CD4-positive, alpha-beta T cell treated with Interferon gamma for 1 hour (primary cell): ENCODE measurements at places on chromosomes 11 and 22.
A peak's percentile ranks its signal among the peaks of the same experiment; 100 is the strongest.

GRCh38 chr22:19598054-19598855 lies 74.0 kb upstream of the CLDN5 start:
- DNase-seq: no peak

DNA sequence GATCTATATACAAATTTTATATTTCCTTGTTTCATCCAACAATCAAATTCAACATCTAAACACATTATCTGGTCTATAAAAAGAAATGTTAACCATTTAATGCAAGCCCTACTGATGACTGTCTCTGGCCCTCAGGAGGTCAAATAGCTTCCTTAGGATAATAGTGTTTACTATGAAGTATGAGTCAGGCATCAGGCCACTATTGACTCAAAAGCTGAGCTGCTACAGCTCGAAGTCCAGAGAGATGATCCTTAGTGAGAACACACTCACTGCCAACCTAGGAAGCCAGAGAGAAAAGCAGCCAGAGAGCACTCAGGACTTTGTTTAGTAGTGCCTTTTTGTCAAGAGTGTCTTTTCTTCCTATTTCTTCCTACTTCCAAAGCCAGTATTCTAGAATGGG lies 171.8 kb downstream of the SOX6 start:
- no peak for DNase-seq

DNA sequence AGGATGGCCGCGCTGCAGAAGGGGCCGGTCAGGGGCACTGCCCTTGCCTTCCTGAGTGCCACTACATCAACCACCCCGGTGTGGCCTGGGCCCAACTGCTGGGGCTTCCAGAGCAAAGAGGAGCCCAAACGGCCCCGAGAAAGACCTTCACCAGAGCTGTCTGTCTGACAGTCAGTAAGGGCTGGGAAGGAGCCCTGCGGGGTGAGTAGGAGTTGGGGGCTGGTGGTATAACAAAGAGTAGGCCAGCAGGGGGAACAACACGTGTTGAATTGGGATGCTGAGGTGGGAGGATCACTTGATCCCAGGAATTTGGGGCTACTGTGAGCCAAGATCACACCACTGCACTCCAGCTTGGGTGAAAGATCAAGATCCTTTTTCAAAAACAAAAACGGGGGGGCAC lies 3.9 kb downstream of the GSTT4 start:
- no peak for DNase-seq

DNA sequence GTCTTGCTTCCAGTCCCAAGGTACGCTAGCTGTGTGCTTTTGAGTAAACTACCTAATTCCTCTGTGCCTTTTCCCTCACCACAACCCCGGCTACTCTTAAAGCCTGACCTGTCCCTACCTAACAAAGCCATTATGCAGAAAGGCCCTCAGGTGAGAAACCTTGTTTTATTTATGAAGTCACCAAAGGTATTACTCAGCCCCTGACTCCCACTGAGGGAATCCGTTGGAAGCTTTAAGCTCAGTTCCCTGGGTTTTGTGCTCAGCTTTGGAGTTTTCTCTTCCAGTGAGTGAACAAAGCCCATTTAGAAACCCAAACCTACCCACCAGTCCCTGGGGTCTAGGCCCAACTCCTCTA lies 90.9 kb downstream of the APIP start:
- no peak for DNase-seq

GRCh38 chr11:1899090-1899489 lies 7.4 kb upstream of the PRR33 start:
- no peak for DNase-seq

DNA sequence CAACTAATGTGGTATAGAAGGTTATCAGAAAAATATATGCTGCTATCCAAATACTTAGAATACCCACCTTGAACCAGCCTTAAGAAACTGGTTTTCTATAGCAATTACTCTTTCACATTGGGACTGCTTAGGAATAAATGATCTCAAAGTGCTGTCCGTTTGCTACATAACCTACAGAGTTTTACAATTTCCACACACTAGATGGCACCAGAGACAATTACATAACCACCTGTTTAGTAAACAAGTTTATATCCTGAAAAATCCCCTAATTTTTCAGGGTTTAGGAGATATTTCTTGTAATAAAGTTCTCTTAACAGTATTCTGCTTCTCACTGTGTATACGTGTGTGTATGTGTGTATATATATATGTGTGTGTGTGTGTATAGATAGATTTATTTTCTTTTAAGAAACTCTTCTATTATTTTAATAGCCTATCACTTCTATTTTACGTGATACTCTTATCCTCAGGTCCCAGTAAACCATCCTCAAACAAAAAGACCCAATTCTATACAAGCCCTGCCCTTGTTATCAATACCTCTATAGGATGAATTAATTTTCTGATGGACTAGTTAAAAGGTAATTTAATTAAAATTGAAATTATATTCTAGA lies 6.7 kb upstream of the OR5I1 start:
- DNase-seq: no peak

GRCh38 chr11:65290448-65291165 lies 24.1 kb upstream of the CDC42EP2 start:
- DNase-seq: peak; percentile 79

DNA sequence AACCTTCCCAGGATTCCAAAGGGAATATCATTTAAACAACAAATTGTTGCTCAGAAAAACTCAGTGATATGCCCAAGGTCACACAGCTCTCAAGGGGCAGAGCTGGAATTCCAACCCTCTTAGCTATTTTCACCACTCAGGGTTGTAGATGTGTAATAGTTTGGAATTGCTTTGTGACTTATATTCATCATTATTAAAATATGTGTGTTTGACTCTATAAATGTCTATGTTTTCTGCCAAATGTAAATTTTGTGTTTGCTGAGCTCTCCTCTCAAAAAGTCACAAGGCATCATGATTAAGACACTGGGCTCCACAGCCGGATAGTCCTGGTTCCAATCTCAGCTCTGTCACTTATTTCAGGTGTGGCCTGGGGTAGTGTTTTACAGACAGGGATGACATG lies 407.3 kb downstream of the TMEM135 start:
- DNase-seq: no peak

GRCh38 chr22:50277761-50278160 lies 7.6 kb upstream of the MAPK11 start:
- DNase-seq: no peak

DNA sequence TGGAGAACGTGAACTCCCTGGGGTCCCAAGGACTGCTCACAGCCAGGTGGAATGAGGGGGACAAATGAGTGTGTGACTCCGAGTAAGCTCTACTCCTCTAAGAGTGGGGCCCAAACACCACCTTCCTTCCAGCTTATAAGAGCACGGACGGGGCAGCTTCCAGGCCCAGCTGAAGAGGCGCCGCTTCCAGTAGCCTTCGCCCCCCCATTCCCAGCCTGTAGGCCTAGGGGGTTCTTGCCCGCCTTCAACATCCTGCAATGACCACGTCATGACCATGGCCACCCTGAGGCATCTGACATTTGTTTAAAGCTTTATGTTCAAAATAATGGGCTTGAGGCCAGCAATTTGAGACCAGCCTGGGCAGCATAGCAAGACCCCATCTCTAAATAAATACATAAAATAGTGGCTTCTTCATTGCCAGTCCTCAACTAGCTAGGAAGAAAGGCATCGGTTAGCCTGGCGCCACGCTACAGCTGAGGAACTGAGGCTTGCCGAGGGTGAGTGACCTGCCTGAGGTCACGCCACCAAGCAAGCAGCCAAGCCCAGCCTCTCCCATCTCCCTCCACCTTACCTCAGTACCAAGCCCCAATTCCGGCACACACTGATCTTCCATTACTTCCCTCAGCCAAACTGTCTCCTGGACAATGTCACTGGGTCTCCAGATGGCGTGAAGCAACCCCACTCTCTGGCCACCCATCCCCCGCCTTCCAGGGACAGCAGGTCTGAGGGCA lies 7.8 kb upstream of the TNFRSF13C start:
- no peak for DNase-seq

DNA sequence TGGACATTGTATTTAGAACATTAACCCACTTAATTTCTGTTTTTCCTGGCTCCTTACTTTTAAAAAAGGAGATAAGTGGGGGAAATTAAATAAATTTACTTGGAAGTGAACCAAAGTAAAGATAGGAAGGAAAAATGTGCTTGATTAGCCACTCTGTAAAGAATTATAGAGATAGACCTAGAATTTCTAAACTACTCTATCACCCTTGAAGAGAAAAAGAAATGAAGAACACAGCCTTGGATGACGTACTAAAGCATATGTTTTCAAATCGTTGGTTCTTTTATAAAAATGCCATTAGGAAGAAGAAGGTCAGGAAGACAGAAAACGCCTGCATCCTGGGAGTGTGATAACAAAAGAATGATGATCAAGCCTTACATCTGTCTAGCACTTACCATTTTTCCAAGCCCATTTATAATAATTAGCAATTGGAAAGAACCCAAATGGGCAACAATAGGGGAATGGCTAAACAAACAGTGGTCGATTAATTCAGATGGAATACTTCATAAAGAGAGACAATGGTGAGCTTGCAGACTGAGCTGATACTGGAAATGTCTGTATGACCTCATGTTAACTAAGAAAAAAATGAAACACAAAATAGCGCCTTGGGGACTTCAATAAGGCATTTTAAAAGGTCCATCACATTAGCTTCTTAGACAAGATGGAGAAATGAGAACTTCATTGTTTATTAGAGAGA lies 81.0 kb upstream of the LRRC55 start:
- DNase-seq: no peak

- DNase-seq: no peak
Measured at GRCh38 chr22:39527481-39527961, 5.0 kb downstream of the RPS19BP1 start.

- DNase-seq: no peak
Measured at GRCh38 chr11:20770414-20770946, 101.1 kb downstream of the NELL1 start.

GRCh38 chr11:27467181-27467913 lies 5.2 kb downstream of the LGR4 start:
- DNase-seq: no peak

GRCh38 chr11:65298131-65298535 lies 16.5 kb upstream of the CDC42EP2 start:
- no peak for DNase-seq

DNA sequence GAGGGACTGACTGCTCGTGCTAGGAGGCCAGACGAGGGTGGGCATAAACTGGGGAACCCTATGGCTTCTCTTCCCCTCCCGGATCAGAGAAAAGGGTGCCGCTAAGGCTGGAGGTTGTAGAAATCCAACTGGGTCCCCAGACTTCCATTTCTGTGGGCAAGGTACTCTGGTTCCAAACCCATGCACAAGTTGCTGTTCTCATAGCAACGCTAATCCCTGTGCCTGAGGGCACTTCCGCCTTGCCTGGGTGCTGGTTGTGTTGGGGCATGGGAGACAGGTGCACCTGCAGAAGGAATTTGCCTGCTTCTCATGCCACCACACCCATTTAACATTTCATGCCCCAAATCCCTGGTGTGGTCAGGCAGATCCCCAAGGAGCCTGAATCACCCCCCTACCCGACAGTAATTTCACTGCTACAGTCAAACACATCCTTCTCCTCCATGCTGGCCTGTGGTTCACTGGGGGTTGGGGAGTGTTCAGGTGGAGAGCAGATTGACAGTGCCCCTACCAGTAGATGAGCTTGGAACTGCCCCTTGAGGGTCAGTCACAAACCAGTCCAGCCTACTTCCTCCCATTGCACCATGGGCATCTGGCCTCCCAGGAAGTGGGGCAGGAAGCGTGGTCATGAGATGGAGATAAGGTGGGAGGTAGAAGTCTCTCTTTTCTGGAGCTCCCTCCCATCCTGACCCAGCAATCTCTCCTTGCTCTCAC lies 1.2 kb downstream of the C2CD2L start:
- no peak for DNase-seq

GRCh38 chr22:41352058-41352457 lies 29.7 kb upstream of the TEF start:
- DNase-seq: no peak

GRCh38 chr11:31847761-31848160 lies 36.6 kb upstream of the PAX6 start:
- DNase-seq: no peak

- DNase-seq: no peak
Measured at GRCh38 chr22:39809772-39810557, 83.6 kb downstream of the ENTHD1 start.

DNA sequence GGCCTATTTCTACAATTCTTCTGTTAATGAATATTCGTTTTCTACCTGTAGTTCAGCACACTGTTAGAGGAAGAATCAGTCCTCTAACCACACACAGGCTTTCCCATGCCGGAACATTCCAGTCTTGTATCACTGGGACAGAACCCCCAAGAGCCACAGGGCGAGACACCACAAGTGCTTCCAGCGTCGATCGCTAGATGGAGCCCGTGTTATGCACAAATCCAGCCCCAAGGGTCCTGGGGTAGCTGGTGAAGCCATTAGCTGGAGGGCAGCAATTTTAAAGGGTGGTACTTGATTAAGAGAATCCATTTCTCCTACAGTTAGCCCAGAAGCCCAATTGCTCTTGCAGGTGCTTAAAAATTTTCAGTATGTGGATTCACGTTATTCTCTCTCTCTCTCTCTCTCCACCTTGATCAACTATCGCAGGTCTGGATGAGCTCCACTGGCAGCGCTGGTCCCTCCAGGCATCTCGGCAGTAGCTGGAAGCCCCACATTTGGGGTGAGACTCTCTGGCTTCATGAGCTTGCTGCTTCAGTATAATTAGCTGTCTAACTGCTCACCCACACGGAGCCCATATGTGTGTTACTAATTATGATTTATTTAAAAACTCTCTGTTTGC lies 148.2 kb upstream of the SNX19 start:
- no peak for DNase-seq

DNA sequence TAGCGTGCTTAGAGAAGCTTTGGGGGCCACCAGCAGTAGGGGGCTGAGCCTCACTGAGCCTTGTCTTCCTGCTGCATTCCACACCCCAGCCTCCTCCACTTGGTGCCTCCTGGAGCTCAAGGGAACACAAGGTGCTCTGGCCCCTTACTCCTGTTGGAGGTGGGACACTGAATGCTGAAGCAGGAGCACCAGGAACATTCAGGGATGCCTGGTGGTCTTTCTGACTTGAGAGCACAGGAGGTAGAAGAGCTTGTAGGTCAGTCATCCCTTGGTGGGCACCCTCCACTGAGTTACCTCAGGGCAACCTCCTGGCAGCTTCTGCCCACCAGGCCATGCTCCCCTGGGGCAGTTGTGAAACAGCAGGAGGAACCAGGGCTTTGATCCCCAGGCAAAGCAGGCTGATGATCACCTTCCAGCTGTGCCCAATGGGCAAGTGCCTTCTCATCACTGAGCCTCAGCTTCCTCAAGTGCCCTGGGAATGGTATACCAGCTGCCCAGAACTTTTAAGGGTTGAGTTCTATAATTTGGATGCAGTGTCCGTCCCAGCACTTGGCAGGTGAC lies 50.1 kb downstream of the CABIN1 start:
- no peak for DNase-seq

- no peak for DNase-seq
Measured at GRCh38 chr11:63837739-63838138, 1.2 kb upstream of the MARK2 start.

- no peak for DNase-seq
Measured at GRCh38 chr22:41479671-41480396, 10.9 kb downstream of the ACO2 start.

DNA sequence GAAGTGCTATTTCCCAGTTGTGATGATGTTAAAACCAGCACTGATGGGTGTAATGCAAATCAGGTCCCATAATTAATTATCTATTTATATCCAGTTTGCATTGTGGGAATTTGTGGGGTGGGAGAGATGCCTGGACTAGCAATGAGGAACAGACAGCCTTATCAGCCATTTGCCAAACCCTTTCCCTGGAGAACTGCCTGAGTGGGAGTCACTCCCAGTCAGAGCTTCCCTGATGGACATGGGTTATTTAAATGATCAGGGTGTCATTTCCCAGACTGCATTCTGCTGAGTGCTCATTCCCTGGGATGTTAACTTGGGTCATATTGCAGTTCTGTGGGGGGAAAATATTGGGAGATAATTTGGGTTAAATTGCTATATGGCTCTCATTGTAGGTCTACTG lies 168.5 kb downstream of the NAV2 start:
- DNase-seq: no peak

- no peak for DNase-seq
Measured at GRCh38 chr11:66285250-66285947, 3.5 kb downstream of the YIF1A start.
